Activated CD4-positive, alpha-beta memory T cell treated with anti-CD3 and anti-CD28 coated beads, Interleukin-2, amount 10 ng/mL, durations not matched to agents 7 days and 5 days (primary cell): ENCODE measurements at places on chromosomes 13 and 19. TPM values are rescaled to one million over a fixed set of nuclear protein-coding genes. Genes with fewer than 3 reads are reported as not detected.

Gene ZNF615
- total RNA-seq = 12.1 TPM

Gene PHLDB3
- total RNA-seq = 15.2 TPM

Gene MEIOSIN
- not detected for total RNA-seq

Gene CEACAM8
- total RNA-seq = not detected

Gene TLE6
- total RNA-seq = 1.1 TPM

Gene ARHGEF7
- 68.9 TPM for total RNA-seq

Gene STAP2
- 8.6 TPM for total RNA-seq

GRCh38 chr19:3897936-3898335 lies 17.5 kb downstream of the ATCAY start:
- peak; percentile 32 for DNase-seq
- H3K27me3 ChIP-seq = no peaks in the 10 kb centered on the region
- H3K4me1 ChIP-seq = peaks cover 7% of the 10 kb centered on the region

DNA sequence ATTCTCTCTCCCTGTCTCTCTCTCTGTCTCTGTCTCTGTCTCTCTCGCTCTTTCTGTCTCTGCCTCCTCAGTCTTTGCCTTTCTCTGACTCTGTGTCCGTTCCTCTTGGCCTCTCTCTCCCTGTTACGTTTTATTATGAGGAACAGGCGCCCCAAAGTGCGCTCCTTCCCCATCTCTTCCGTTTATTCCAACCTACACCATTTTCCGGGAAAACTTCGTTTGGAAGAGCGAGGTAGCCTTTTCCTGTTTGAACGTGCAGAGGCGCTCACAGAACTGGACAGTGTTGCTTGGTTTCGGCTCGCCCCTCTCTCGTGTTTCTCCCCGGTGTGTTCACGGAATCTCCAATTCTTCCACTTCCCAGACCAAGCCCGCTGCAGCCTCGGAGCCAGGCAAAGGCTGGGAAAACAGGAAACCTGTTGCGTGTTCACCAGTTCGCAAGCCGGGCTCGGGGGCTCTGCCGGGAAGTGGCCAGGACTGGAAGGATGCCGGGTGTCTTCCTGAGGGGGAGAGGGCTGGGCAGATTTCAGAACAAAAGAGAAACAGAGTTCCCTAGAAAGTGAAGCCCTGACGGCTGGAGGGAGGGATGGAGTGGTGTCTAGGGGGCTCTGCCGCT lies 605 bp downstream of the TMEM255B start:
- H3K4me1 ChIP-seq = peaks cover 17% of the 10 kb centered on the region
- H3K4me3 ChIP-seq = peak overlapping the region; percentile 82
- no peak overlapping the region for H3K27ac ChIP-seq
- H3K27me3 ChIP-seq = peaks cover 55% of the 10 kb centered on the region
- H3K36me3 ChIP-seq = no peaks in the 10 kb centered on the region
- no peak for DNase-seq

GRCh38 chr13:48316826-48317510 lies 13.4 kb downstream of the RB1 start:
- DNase-seq = no peak
- H3K4me3 ChIP-seq = no peak overlapping the region
- H3K27ac ChIP-seq = no peak overlapping the region

- peaks cover 3% of the 10 kb centered on the region for H3K27me3 ChIP-seq
- no peak overlapping the region for H3K27ac ChIP-seq
- no peak overlapping the region for H3K4me3 ChIP-seq
- no peaks in the 10 kb centered on the region for H3K4me1 ChIP-seq
- no peaks in the 10 kb centered on the region for H3K36me3 ChIP-seq
Measured at GRCh38 chr13:76939215-76939614, 9.1 kb upstream of the ACOD1 start.

- no peaks in the 10 kb centered on the region for H3K36me3 ChIP-seq
- peaks cover 39% of the 10 kb centered on the region for H3K27me3 ChIP-seq
- H3K27ac ChIP-seq = no peak overlapping the region
- DNase-seq = no peak
- peaks cover 15% of the 10 kb centered on the region for H3K4me1 ChIP-seq
- no peak overlapping the region for H3K4me3 ChIP-seq
Measured at GRCh38 chr19:38210458-38210987, 13.5 kb downstream of the DPF1 start.

DNA sequence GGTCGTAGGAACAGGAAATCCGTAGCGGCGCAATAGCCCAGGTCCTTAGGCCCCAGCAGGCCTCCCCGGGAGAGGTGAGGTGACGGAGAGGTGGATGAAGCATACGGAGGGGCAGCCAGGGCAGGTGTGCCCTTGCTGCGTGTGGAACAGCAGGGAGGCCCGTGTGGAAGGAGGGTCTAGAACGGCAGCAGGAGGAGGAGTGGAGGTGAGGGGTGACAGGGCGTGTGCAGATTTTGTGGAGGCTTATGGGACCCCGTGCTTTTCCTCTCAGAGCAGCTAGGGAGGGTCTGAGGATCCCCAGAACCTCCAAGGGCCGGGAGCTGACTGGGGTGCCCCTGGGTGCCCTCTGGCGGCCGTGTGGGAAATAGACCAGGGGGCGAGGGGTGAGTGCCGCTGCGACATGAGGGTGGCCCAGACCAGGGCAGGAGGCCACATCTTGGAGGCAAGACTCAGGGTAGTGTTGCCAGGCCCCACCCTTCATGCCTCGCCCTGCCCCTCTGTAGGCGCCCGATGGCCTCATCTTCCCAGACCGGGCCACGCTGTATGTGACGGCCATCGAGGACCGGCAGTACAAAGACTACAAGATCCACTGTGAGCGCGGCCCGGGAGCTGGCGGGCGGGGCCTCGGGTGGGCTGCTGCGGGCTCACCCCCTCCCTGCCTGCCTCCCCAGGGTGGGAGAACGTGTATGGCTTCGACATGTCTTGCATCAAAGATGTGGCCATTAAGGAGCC lies 5.0 kb upstream of the ADM5 start:
- no peaks in the 10 kb centered on the region for H3K27me3 ChIP-seq
- H3K36me3 ChIP-seq = peaks cover 46% of the 10 kb centered on the region
- no peak overlapping the region for H3K4me3 ChIP-seq
- peak overlapping the region; percentile 31 for H3K27ac ChIP-seq

DNA sequence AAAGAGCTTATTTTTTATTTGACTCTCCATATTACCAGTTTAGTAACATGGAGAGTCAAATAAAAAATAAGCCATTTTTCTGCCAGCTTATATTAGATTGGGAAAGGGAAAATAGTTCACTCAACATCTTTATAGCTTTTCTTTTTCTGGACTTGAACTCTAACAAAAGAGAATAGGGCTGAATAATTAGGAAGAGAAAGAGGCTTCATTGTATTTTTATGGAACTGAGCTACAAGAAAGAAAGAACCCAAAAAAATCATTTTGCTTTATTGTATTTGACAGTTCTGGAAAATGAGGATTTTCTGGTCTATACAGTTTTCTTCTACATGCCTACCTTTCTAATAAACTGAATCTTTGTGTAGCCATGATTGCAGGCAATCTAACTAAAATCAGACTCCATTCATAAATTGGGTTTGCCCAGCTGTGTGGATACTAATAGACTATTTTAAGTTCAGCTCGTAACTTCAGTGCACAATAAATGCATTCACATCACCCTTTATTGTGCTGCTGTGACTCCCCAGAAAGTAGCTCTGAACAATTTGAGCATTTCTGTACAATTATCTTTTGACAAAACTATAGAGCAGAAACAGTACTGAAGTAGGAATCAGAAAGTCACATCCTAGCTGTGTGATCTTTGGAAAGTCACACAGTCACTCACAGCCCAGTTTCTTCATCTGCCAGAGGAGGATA lies 115.3 kb downstream of the STOML3 start:
- peaks cover 8% of the 10 kb centered on the region for H3K27me3 ChIP-seq
- no peak overlapping the region for H3K27ac ChIP-seq
- no peak for DNase-seq
- H3K36me3 ChIP-seq = no peaks in the 10 kb centered on the region

DNA sequence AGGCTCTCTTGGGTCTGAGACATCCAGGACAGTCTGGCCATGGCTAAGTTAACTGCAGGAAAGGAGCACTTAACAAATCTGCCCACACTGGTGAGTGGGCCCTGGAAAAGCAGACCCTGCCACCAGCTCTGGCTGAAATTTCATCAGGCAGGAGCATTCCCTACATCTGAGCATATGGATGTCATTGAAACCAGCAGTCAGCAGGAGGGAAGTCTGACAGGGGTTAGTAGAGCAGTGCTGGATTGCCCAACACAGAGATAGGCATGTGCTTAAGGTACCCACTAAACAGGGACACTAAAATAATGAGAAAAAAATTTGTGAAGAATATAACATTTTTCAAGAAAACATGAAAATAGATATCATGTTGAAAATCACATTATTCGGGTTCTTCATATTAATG lies 13.6 kb upstream of the ACOD1 start:
- H3K36me3 ChIP-seq = no peaks in the 10 kb centered on the region
- H3K4me3 ChIP-seq = no peak overlapping the region
